Frontal cortex (tissue), 4 donors: ENCODE measurements at places on chromosomes 12 and 14. TPM values are rescaled to one million over a fixed set of nuclear protein-coding genes. Genes with fewer than 3 reads are reported as not detected.

- no peak for DNase-seq
Observed at GRCh38 chr14:68146818-68147217, 327.2 kb downstream of the RAD51B start.

DNA sequence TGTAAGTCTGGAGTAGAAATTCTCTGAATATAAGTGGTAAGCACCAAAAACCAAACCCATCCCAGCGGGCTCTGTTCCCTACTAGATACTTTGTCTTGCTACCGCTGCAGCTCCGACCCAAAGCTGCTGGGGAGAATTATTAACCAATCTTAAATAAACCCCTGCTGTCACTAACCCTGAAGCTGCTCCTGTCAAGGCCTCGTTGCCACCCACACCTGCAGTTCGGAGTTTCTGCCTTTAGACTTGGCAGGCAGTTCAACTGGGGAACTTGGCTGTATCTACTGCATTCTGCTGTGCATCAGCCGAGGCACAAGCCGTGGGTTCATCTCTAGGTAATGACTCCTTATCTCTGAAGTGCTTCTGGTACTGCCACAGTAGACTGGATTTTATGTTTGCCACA, 55.5 kb downstream of the PPM1A start:
- no peak for DNase-seq

- DNase-seq = no peak
Observed at GRCh38 chr14:97070259-97070658, 273.1 kb downstream of the VRK1 start.

GRCh38 chr14:22664261-22664660, 20.1 kb upstream of the OR6J1 start:
- DNase-seq = no peak

- DNase-seq = no peak
Observed at GRCh38 chr14:69593018-69593677, 18.2 kb upstream of the SUSD6 start.

DNA sequence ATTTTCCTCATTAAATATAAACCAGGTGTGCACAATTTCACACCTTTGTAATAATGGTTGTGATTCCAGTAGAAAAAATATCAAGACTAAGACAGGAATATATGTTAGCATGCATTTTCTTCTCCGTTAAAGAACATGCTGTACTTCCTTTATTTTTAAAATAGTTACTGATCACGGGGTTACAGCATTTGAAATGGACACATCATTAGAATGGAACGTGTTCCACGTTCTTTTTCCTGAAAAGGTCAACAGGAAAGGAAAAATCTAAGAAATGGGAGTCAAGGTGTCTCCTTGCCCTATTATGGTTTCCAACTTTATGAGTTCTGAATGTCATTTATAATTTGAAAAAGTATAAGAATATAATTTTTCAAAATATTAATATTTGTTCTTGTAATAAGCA, 1325.7 kb downstream of the SLC16A7 start:
- DNase-seq = no peak

- no peak for DNase-seq
Observed at GRCh38 chr14:22623047-22623446, 21.1 kb downstream of the OR6J1 start.

DNA sequence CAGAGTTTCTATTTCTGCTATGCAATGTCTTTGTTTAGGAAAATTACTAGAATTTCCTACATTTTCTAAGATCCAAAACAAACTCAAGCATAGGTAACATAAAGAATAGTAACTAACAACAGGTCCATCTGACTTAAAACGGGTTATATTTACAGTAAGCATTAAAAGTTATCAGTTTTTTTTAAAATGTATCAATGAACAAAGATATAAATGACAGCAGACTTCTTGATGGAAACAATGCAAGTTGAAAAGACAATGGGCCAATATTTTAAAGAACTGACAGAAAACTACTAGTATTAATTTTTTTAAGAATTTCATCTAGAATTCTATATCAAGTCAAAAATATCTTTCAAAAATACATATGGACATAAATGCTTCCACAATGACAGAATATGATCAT, 367.1 kb upstream of the MGAT4C start:
- no peak for DNase-seq

- no peak for DNase-seq
Observed at GRCh38 chr14:87934185-87934584, 58.8 kb downstream of the GALC start.

GRCh38 chr12:64116969-64117368, 105.1 kb downstream of the KICS2 start:
- no peak for DNase-seq

Gene SMCO2
- not detected for total RNA-seq

GRCh38 chr12:56062996-56063395, 17.0 kb upstream of the ERBB3 start:
- no peak for DNase-seq
